ENCODE measurements at places on chromosomes 3 and 15. TPM values are rescaled to one million over a fixed set of nuclear protein-coding genes. Genes with fewer than 3 reads are reported as not detected.

PCNP gene
- 59.0 TPM for total RNA-seq

INKA1 gene
- total RNA-seq, result 1.7 TPM

AADACL2 gene
- not detected for total RNA-seq

NXPE3 gene
- total RNA-seq, result 5.7 TPM

CLEC3B gene
- 0.21 TPM for total RNA-seq

MYO5C gene
- 1.5 TPM for total RNA-seq

C3orf85 gene
- not detected for total RNA-seq

NAA80 gene
- total RNA-seq, result 16.3 TPM

TAMM41 gene
- total RNA-seq, result 8.4 TPM

ADAMTS7 gene
- 2.0 TPM for total RNA-seq

MME gene
- total RNA-seq, result 9.4 TPM

WDR93 gene
- total RNA-seq, result not detected

CHRM5 gene
- not detected for total RNA-seq

CLDN18 gene
- total RNA-seq, result not detected

ATP2C1 gene
- total RNA-seq, result 37.9 TPM

ADGRG7 gene
- not detected for total RNA-seq

Data from A375 (cell line).